ENCODE measurements at places on chromosomes 2 and 18.

GRCh38 chr2:150469706-150470274, 17.7 kb downstream of the RND3 start:
- no peak for DNase-seq

DNA sequence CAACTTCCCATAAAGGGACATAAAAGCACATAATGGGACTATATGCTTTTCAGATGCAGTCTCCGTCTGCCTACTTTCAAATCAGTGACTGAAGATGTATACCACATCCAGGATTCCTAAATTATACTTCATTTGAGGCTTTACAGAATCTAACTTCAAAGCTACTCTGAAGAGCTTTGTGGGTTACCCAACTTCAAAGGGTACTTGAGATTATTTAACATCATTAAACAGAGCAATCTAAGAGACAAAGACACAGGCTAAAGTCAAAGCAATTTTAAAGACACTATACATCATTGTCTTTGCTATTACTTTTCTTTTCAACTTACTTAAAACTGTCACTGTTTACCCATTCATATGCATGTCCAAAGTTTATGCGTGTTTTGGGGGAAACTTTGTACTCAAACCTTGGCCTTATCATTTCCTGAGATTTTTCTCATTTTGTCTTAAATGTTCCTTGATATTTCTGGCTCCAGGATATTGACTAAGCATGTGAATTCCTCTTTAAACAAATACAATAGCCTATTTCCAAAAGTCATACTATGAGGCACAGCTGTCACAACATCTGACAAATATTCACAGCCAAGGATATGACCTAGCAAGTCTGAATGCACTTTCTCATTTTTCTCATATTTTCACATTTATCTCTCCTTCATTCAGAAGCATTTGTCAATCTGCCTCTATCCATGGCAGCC, 1985.1 kb upstream of the PIK3C3 start:
- no peak for DNase-seq

- DNase-seq, result no peak
Measured at GRCh38 chr2:168147830-168148794, 99.3 kb downstream of the STK39 start.

DNA sequence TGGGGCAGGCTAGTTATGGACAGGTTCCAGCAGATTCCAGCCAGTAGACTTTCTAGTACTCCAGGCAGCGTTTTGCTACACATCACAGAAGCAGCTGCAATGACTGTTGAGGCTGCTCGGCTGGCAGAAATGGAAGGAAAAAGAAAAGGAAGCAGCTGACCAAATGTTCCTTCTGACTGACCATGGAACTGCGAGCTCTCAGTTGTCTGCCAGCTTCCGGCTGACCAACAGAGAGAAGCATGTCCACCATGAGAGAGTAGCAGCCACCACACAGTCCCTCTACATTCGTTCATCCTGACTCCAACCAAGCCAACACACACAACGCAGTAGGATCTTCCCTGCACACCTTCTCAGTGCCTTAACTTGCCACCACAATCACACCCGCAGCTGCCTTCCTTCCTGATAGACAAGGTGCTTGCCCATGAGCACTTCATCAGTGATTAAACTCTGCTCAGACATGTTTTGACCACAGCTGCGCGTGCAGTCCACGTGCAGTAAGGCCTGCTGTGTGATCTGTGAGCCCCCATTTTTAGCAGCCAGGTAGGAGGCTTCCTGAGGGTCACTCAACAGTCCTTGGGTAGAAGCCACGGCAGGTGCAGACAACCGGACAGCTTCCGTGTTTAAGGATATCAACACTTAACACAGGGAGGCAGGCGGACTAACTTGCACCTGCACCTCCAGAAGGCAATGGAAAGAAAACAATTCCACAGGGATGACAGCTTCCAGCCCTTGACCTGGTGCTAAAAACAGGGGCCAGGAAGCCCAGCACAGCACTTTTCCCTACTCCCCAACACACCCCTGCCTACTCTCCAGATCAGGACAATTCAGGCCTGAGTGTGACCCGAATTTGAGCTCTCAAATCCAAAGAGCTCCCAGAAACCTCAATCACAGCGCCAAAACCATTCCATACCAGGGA, 996 bp downstream of the TGFBRAP1 start:
- DNase-seq, result no peak

- no peak for DNase-seq
Measured at GRCh38 chr18:79749251-79750191, 48.2 kb upstream of the KCNG2 start.

DNA sequence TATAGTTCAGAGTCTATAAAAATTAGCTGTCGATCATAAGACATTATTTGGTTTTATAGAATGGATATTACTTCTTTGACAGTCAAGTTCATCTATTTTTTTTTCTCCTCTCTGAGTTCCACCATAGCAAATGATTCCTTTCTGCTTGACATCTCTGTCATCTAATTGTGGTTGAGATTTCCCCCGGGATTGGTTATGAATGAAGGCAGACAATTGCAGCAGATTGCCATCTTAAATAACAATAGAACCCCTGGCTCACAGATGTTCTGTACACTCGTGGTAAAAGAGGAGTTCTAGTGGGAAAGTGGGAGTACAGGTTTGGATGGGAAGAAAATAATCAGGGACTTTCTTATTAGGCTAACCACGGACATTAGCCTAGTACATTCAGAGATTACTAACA, 292.1 kb upstream of the NRXN1 start:
- DNase-seq, result no peak

GRCh38 chr2:20590704-20591515, 60.0 kb downstream of the HS1BP3 start:
- no peak for DNase-seq

DNA sequence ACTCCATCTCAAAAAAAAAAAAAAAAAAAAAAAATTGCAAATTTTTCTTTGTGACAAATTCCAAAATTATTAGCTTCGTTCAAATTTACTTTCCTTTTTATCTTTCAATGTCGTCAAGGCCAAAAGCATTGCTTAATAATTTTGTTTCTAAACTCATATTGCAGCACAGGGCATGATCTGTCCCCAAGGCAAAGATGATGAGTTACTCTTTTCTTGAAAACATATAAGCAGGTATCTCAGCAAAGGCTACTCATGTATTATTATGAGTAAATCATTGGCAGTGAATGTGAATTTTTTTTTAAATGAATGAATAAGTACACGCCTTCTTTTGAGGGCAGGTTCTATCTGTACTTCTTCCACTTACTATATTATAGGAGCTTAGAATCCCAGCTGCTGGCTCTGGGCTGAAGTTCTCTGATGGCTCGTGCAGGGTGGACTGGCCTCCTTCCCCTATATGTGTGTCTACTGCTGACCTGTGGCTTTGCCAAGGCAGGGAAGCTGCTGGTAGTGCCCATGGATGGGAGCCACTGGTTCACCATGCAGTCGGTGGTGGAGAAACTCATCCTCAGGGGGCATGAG, at the start of gene UGT1A7:
Gene UGT1A7 (plus strand): TSS at position 381 of the 579 bp plus-strand sequence. CDS start 37 bp downstream, at position 418.
- DNase-seq, result no peak

GRCh38 chr2:101884423-101884822, 107.3 kb upstream of the IL1R2 start:
- DNase-seq, result no peak

DNA sequence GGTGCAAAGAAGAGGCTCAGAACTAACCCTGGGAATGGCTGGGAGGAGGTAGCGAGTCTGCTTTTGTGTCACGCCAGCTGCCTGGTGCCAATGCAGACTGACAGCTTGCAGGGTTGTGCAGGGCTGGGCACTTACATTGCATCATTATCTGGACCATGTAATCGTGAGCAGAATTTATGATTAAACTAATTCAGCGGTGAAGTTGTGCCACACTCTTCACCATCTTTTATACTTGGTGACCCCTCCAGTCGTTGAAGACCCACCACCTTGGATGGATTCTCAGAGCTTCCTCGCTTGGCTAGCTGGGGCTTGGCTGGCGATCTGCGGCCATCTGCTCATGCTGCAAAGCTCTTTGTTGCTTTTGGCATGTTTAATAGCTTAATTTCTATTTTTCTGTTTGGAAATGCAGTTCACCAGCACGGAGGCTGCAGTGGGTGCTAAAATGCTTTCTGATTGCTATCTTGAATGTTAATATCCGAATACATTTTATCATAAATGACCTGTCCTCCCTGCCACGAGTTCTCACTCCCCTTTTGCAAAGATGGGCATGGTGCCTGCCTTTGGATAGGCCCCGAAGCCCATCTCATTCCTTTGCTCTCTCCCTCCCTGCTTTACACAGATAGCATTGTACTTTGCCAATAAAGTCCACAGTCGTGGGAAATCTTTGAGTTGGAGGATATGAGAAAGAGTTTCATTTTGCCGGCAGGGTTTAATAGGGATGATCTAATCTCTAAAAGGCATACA, 188.2 kb downstream of the PRKCE start:
- DNase-seq, result no peak

DNA sequence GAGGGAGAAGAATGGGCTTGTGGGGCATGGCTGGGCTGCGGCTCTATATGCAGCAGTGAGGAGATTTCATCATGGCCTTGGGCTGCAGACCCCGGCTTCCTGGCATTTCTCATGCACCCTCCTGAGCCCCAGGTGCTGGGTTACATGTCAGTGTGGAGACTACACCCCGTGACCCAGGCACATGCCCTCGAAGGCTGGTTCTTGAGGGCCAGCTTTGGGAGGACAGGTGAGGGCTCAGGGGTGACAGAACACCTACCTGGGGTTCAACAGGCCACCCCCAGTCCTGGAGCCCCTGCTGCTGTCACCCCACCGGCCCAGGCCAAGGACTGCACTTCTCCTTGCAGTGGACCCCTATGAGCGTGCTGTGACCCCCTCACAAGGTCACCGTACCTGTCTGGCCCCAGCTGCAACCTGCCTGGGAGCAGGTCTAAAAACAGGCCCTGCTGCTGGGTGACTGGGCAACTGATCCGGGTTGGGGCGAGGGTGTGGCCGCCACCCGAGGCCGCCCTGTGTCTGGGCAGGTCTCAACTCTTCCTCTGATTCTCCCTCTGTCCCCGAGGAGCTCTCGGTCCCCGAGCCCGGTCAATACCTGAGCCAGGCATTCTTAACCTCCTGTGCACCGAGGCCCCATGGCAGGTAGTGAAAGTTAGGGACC, 94.8 kb upstream of the OTOS start:
- no peak for DNase-seq

DNA sequence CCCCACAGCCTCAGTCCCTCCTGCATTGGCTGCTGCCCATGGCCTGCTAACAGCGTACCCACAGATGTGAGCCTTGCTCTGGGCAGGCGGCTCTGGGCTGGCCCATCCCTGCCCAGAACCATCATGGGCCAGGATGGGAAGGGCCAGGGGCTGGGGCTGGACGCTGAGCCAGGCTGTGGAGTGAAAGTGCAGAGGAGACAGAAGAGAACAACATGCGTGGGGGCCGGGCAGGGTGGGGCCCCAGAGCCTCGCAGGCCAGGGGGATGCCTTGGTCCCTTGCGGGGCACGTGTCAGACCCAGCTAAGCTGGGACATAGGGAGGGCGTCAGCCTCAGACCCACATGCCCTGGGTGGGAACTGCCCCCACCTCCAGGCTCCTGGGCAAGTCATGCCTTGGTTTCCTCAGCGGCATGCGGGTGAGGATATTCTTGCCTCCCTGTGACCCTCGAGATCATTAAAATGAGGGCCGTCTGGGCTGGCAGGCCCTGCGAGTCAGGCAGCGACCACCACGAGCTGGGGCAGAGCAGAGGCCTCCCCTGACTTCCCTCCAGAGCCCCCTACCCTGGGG, 27.3 kb downstream of the GPC1 start:
- DNase-seq, result no peak

DNA sequence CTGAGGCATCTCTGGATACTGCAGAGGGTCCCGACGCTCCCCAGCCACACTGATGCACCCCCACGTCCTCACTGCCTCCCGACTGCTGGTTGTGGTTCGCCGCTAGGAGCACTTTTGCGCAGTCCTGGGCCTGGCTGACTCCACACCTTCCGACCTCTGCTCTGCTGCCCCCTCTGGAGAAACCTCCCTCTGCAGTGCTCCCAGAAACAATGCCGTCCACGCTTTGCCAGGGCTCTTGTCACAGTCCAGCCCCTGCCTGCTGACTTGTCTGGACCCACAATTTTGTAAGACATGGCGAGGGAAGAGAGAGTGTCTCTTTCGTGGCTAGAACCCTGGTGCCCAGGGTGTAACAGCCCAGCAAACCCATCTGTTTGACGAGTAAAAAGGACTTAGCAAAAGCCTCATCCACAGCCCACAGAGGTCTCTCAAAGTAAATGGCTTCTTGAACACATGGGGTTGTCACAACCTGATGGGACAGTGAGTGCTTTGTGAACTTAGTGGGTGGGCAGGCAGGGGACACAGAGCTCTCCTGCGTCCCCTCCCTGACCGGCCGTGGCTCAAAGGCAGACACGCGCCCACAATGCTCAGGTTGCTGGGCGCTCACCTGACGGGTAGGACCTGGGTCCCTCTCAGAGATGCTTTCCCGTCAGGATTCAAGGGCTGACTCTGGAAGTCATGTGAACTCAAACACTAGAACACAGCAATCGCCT, 4.0 kb downstream of the COPS9 start:
- no peak for DNase-seq

DNA sequence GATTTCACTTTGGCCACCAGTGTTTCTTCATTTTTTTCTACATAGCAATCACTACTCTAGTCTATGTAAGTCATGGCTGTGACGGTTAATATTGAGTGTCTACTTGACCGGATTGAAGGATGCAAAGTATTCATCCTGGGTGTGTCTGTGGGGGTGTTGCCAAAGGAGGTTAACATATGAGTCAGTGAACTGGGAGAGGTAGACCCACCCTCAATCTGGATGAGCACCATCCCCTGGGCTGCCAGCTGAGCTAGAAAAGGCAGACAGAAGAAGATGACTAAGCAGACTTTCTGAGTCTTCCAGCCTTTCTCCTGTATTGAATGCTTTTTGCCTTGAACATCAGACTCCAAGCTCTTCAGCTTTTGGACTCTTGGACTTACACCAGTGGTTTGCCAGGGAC, 265.0 kb upstream of the SLC8A1 start:
- DNase-seq, result no peak

GRCh38 chr18:52670896-52671295, 330.9 kb downstream of the DCC start:
- DNase-seq, result no peak

DNA sequence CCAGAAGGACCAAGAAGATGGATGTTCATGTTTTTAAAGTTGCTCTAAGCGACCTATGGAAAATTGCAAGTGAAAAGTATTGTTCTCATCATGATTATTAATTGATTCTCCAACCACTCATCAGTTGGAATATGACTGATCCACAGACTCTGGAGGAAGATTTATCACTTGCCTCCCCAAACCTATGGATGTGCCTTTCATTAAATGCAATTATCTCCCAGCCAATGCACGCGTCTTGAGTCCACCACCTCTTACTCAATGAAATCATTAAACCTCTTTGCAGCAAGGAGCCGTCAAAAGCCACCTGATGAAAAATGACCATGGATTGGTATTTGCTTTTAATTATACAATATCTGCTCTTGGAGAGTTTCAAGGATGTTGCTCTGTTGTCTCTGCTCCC, 165.6 kb downstream of the LRRTM1 start:
- DNase-seq, result no peak

- no peak for DNase-seq
Measured at GRCh38 chr18:10381516-10381915, 72.9 kb upstream of the APCDD1 start.

- DNase-seq, result no peak
Measured at GRCh38 chr18:48419277-48420022, 10.3 kb upstream of the ZBTB7C start.

- no peak for DNase-seq
Measured at GRCh38 chr2:240302933-240303595, 132.4 kb upstream of the GPC1 start.
